ENCODE measurements at places on chromosomes 1 and 21.

- no peak for DNase-seq
Observed at GRCh38 chr1:89001510-89001909, 9.1 kb upstream of the KYAT3 start.

- no peak for DNase-seq
Observed at GRCh38 chr1:2886631-2887030, 85.1 kb upstream of the TTC34 start.

- no peak for DNase-seq
Observed at GRCh38 chr1:158013840-158014730, 20.6 kb downstream of the KIRREL1 start.

GRCh38 chr1:40393173-40393572 lies 19.6 kb downstream of the SMAP2 start:
- peak; percentile 20 for DNase-seq

- DNase-seq, result peak; percentile 84
Observed at GRCh38 chr1:93186667-93187066, 6.1 kb downstream of the CCDC18 start.

GRCh38 chr1:9836632-9836960 lies 12.8 kb upstream of the CLSTN1 start:
- DNase-seq, result no peak

- DNase-seq, result peak; percentile 66
Observed at GRCh38 chr21:14752345-14752909, 206.3 kb upstream of the SAMSN1 start.

GRCh38 chr1:31812158-31812829 lies 3.5 kb downstream of the SPOCD1 start:
- DNase-seq, result no peak

- no peak for DNase-seq
Observed at GRCh38 chr1:167593860-167594259, 36.2 kb upstream of the RCSD1 start.

DNA sequence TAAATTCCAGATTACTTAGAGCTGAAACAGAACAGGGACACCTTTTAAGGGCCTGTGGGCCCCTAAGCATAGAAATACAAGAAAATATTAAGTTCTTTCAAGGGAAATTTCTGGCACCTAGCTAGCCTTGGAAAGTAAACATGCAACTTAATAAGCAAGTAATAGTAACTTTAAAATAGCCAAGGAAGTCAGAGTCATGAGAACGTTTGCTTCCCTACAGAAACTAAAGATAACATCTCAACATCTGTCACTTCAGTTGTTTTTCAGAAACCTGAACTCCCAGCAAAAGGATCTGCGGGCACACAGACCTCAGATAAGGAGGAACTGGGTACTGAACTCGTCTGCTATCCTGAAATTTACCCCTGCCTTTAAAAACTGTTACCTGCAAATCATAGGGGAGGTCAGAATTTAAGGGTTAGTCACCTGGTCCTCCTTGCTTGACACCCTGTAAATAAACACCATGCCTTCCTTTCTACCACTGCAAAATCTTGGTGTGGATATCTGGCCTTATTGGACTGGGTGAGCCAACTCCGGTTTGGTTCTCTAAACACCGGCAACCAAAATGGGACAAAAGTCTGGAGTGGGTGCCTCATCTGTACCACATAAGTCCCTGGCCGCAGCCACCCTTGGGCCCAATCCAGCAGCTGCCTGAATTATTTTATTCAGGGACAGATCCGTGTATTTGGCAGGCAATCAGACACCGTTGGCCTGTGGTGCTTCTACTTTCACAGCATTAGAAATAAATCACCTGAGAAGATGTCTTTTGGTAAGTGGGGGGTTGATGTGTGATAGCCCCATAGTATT lies 27.9 kb downstream of the NRDC start:
- peak; percentile 90 for DNase-seq

- no peak for DNase-seq
Observed at GRCh38 chr1:176638713-176639526, 175.9 kb downstream of the PAPPA2 start.

DNA sequence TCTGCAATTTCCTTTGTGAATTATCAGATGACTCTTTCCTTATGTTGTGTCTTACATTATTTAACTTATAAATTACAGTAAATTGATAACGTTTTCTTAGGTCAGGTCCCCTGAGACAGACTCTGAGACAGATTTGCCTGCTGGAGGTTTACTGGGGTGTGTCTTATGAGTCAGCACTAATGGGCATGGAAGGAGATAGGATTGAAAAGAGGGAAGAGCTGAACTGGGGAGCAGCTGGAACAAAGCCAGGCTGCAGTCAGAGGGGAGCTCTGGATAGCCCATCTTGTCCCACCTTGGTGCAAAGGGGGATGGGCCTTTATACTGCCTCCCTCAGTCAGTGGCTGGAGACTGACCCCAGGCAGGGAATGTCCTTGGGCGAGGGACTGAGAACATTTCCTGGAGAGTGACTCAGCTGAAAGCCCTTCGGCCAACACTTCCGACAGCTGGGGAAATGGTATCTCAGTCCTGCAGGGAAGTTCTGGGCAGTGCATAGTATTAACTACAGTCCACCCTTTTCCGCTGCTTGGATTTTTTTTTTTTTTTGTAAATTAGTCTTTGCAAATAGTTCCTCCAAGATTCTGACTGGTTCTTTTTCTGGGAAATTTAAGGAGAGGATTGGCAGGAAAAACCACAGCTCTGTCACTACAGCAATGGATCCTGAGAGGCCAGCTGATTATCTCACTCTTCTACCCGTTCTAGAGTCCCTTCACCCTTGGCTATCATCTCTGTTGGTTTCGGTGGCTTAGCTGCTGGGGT lies 39.1 kb upstream of the CDC42BPA start:
- peak; percentile 89 for DNase-seq

GRCh38 chr21:23401278-23401677 lies 2206.0 kb downstream of the MRPL39 start:
- DNase-seq, result peak; percentile 62

DNA sequence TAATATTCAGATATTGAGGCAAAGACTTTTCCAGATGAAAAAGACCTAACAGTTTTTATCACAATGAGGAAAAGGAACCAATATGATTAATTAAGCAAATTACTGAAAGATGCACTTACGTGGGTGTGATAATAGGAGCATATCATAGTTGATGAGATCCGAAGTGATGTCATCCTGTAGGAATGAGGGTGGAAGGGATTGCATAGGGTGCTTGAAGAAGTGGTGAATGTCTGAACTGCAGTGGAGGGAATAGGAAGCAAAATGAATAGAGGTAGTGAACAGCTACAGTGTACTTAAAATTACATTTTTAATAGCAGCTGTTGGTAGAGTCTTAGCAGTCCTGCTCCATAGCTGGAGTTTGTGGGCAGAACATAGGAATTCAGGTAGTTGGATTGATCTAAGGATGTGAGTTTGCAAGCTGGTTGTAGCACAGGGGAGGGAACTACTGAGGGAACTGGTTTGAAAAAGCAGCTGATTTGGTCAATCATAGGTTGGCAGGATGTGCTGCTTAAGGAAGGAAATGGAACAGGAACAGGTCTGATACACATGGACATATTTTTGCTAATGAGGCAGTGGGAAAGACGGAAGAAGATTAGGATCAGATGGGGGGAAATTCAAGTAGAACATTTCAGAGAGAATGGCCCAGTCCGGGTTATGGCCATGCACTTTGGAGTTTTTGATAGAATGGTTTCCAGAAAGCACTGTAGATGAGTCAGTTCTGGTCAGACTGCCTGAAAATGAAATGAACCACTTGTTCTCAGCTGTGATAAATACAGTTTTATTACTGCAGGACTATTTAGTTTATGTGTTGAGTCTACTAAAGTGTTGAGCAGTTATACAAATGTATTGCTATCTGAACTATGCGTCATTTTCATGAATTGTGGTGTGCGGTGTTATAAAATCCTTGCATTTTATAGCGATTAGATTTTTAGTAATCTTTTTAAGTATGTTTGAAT lies 155.8 kb downstream of the RYR2 start:
- DNase-seq, result no peak

DNA sequence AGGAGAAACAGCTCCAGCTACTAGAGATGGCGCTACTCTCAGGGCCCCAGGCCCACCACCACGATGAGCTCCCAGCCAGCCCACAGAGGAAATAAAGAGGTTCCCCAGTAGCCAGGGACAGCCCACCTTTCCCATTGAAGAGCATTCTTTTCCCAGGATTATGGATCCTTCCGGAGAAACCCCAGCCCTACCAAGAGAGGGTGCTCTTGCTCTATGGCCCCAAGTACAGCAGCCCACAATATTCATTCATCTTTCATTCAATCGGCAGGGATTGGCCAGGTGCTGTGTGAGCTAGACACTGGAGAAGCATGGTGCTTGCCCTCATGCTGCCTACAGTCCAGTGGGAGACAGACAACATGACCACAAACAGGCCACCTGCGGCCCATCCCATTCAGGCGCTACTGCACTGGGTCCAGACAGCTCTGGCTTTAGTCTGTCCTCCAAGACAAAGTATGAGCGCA lies 29.9 kb downstream of the PMVK start:
- no peak for DNase-seq

DNA sequence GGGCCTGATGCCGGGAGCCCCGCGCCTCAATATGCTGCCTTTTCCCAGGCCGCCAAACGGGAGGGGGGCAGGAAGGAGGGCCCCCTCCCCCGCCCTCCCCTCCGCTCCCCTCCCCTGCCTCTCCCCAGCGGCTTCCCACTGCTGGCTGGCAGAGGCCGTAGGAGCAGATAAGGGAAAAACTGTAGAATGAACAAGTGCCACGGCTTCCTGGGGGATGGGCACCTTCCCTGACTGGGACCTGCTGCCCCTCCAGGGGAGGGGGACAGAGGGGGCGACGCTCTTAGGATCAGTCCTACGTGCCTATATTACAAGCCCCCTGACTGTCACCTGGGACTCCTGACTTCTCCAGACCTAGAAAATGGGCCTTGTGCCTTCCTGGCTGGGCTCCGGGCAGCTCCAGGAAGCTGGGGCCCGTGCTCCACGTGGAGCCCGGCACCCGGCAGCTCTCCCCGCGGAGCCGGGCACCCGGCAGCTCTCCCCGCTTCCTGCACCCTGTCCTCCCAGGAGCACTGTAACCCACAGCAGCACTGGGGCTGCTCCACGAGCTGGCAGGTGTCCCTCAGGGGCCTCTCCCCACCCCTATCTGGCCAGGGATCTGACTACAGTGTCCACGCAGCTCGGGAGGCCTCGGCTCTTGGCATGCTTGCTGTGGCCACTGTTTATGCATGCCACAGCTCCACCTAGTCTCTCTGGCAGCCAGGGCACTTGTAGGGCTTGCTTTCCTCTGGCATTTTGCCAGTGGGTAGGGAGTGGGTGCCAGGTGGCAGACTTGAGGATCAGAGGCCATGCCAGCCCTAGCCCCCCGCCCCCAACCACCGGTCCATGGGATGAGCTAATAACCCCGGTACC lies 674 bp upstream of the HES5 start:
- peak; percentile 60 for DNase-seq

GRCh38 chr1:231000639-231001038 lies 21.7 kb downstream of the ARV1 start:
- DNase-seq, result no peak

DNA sequence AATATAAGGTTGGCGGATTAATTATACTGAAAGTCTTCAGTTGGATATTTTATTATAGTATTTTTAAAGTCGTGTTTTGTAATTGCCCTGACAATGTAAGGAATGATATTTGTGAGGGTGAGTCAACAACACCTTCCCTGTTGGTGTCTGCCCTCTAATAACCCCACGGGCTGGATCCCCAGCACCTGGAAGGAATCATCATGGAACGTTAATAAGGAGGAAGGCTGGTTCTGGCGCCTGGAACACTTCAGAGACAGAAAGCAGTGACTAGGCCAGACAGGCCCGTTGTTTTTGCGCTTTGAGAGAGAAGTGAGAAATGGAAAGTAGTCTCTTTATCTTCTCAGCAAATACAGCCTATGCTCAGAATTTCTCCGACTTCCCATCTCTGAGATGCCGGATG lies 31.6 kb downstream of the TEX35 start:
- DNase-seq, result no peak

- no peak for DNase-seq
Observed at GRCh38 chr1:40310983-40311642, 6.0 kb downstream of the COL9A2 start.

- no peak for DNase-seq
Observed at GRCh38 chr1:77222496-77222895, 3.3 kb upstream of the PIGK start.
